ENCODE measurements at places on chromosomes 7 and 10.

GRCh38 chr10:122086416-122087240 lies 97.7 kb downstream of the TACC2 start:
- DNase-seq: no peak

DNA sequence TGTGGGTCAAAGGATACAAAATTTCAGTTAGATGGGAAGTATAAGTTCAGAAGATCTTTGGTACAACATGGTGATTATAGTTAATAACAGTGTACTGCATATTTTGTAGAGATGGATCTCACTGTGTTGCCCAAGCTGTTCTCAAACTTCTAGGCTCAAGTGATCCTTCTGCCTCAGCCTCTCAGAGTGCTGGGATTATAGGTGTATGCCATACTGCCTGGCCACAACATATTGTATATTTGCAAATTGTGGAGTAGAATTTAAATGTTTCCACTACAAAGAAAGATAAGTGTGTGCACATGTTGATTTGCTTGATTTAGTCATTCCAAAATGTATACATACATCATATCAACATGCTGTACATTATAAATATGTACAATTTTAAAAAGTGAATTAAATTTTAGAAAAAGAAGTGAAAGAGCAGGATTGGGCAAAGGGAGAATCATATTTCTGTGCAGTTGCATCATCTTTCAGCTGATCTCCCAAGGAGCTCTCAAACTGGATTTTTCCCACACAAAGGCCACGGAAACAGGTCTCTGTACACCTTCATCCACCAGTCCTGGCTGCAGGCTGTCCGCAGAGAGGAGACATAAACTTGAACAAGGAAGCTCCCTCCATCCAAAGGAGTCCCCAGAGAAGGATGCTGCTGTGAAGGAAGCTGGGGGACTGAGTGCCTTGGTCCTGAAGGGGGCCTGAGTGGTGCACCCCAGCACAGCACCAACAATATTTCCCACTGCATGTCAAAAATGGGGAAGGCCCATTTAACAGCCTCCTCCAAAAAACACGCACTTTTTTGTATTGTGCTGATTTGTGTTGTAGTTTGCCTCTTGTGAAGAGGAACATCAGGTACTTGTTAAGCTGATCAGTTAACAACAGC lies 217.1 kb upstream of the GHITM start:
- no peak for DNase-seq

DNA sequence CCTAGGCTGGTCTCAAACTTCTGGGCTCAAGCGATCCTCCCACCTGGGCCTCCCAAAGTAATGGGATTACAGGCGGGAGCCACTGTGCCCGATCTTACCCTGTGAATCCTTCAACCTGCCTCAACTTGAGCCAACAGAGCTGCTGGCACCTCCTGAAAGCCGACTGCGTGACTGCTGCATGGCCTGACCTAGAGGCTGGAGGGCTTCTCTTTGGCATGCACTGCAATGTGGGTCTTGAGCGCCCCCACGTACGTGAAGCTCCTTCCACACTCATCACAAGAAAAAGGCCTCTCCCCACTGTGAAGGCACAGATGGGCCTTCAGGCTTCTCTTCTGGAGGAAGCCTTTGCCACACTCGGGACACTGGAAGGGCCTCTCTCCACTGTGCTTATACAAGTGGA lies 12.9 kb upstream of the ZNF786 start:
- DNase-seq: no peak

DNA sequence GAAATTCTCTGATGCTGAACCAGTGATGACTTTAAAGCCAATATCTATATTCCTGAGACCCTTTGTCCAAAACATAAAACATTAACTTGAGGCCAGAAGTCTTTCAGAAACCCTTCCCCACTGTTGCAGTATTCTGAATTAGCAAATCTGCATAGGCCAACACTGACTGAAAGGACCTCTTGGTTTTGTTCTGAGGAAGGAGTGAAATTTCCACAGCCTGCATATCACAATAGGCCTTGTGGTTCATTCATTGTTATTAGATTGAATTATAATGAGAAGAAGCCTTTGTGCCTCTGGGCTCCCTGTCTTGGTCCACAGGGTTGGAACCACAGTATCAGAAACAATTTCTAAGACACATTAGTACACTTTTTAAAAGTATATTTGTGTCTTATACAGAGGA lies 90.3 kb downstream of the CCNY start:
- no peak for DNase-seq

GRCh38 chr10:111082102-111082975 lies 5.5 kb downstream of the ADRA2A start:
- no peak for DNase-seq

GRCh38 chr7:816751-817671 lies 15.3 kb upstream of the SUN1 start:
- no peak for DNase-seq

GRCh38 chr7:132501956-132502355 lies 74.3 kb downstream of the PLXNA4 start:
- no peak for DNase-seq

DNA sequence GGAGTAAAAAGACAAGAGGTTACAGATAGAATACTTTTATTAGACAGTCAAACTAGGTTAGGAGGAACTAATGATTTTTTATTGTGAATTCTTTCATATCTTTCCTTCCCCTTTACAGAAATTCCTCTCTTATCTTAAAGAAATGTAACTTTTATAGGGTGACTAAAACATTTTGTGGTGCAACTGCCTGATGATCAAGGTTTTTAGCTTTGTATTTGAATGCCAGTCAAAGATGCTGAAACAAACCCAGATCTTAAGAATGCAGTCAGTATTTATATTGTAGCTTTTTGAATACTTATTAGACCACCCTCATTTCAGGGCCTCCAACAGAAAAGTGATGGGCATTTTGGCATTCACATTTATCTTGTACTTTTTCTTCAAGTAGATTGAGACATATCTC lies 27.4 kb downstream of the TAX1BP1 start:
- no peak for DNase-seq

GRCh38 chr7:121244120-121244870 lies 84.5 kb upstream of the WNT16 start:
- no peak for DNase-seq
